ENCODE measurements at places on chromosomes 1 and 21.

DNA sequence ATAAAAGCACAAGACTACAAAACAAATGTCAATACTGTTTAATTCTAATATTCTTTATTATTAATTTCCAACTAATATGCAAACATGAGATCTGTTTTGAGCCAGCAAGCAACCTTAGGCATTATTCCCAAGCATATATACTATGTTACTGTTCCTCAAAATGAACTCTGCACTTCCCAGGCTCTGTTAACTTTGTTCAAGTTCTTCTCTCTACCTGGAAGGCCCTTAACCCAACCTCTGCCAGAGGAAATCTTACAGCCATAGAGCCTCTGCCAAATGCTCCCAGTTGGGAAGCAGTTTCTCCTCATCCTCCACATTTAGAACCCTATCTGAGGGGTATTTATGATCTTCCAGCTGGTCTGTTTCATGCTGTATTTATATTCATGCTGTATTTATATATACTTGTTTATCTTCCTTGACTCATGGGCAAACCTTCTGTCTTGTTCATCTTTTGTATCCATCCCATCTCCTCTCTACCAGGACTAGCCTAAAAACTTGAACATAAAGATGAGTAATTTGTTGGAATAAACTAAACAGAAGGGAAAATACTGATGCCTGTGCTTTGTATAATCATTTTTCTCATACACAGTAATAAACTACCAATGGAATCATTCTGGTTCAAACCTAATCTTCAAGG, 5.3 kb downstream of the IVNS1ABP start:
- no peak for DNase-seq

- DNase-seq, result no peak
Observed at GRCh38 chr1:238329671-238330070, 438.9 kb upstream of the ZP4 start.

- no peak for DNase-seq
Observed at GRCh38 chr1:100799954-100800612, 80.5 kb downstream of the VCAM1 start.

DNA sequence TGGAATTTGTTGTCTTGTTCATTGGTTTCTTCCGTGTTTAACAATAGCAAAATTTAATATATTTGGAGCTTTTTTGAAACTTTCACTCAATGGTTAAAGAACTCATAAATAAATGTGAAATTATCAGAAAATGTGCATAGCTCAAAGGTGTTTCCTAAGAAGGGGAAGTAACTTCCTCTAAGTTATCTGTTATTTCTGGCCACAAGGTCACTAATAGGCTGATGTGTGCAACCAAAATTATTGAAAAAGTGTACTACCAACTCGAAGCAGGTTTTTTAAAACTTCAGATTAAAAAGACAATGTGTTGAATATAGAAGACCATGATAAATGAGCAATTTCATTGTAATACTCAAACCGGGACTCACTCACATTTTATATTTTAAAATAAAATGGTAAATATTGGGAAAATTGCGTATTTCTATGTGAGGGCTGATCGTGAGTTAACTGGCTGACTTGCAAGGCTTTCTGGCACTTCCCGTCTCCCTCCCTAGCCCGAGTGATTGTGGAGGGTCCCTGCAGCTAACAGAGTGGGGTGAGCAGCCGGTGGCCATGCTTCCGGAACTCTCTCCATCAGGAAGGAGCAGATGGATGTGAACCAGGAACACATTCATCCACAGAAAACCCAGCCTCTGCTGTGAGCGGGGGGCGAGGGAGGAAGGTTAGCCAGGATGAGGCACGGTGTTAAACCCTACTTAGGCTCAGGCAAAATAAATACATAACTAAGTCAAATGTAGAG, 96.9 kb downstream of the ERG start:
- DNase-seq, result no peak

GRCh38 chr21:33158654-33159053, 71.1 kb upstream of the IFNAR2 start:
- no peak for DNase-seq

- DNase-seq, result no peak
Observed at GRCh38 chr1:66598670-66599069, 64.7 kb downstream of the SGIP1 start.

DNA sequence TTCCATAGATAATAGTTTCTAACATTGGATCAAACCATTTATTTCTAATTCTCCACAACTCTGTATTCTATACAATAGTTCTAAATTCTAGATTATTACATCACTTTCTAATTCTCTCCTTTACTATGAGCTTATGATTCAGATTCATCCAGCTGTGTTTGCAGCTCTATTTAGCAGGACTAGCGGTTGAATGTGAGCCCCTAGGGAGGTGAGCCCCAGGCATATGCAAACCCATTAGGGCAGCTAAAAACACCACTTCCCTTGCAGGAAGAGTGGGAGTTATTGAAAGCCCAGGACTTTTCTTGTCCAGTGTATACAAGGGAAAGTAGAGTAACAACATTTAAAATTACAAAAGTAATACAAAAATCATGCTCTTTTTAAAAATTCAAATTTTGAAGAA, 56.9 kb downstream of the KRTAP19-8 start:
- peak; percentile 16 for DNase-seq

DNA sequence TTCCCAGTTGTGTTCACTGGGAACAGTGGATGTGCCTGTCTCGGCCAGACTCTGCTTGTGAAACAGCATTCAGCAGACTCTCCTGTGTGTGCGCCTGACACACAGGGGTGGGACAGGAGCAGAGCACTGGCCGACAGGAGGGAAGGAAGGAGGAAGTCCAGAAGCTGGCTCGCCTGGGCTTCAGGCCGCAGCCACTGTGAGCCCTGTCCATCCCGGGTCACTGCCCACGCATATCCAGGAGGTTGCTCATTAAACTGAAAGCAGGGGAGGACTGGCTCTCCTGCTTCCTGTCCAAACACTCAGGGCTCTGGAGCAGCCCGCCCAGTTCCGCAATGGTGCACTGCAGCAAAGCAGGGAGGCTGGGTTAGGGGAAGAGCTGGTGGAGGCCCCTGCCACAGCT, 218.7 kb upstream of the VAMP3 start:
- DNase-seq, result no peak

DNA sequence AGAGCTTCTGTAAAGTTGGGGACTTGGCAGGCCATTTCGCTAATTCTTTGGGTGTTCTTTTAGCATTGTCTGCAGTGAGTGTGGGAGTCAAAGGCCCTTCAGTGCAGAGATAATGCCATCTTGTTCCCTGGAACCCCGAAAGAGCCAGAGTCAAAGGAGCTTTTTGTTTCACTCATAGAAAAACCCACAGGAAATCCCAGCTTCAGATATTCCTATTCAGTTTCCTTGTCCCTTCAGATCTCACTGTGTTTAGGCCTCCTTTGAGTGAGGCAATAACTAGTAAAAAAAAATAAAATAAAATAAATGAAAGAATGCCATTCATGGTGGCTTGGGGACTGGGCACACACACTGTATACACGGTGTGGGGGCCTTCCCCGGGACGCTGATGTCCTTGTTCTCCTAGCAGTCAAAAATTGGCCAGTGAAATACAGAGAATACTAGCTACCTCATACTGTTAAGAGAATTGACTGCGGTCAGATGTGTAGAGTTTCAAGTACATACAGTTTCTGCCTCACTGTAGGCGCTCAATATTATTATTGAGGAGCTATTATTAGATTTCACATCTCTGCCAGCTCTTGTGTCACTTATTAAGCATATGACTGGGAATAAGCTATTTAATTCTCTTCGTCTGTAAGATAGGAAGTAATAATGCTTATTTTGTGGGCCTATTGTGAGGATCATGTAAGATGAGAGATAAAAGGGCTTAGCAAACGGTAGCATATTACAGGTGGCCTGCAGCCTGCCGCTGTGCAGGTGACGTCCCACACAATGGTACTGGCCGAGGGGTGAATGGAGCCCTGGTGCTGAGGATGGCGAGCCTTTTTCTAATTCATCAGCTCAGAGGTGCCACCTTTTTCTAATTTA, 16.7 kb downstream of the DISC1 start:
- no peak for DNase-seq

GRCh38 chr1:230857077-230857476, 11.2 kb downstream of the C1orf198 start:
- DNase-seq, result no peak

DNA sequence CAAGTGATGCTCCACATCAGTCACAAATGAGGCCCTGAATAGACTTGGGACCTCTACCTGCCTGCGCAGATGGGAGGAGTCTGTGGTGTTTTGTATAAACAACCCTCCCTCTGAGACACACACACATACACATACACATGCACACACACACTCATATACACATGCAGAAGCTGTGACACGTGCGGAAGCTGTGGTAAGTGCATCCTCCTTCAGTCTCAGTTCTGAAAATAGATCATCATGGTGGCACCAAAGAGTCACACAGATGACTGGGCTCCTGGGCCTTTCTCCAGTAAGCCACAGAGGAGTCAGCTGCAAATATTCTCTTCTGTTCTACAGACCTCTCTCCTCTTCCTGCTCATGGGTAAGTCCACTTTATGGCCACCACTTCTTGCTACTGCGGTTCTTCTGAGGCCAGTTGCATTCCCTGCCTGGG, at the start of gene LY9:
TSS of gene LY9 (plus strand) at position 224 of the 433 bp plus-strand sequence. CDS start at position 238, 14 bp downstream.
- no peak for DNase-seq

DNA sequence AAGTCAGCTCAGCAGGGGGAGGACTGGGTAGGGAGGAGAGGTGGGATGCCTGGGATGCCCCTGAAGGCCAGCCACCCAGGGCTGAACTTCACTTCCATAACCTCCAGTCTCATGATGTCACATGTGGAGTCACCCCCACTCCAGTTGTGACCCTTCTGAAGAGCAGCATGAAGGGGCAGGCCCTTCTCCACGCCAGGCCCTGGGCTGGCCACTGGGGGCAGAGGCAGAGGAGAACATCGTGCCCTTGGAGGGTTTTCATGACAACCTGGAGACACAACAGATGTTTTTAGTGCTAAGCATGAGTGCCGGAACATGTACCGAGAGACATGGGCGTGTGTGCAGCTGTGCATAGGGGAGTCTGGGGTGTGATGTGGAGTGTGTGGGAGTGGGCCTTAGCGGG, 37.6 kb downstream of the FAAH start:
- DNase-seq, result no peak

DNA sequence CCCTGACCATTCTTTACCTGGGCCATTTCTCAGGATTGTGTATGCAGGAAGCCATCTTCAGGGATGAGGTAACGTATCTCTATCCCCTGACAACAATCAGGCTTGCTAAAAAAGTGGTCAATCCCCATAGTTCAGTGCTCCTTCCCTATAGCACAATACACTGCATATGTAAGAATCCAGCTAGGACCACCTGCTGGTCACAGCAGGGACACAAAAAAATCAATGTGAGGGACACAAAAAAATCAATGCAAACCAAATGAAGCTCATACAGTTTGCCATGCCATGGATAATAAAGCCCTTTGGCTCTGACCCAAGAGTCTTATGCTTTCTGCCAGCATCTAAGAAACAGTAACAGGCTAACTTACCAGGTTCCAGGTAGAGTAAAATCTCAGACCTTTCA, 16.3 kb downstream of the ACBD6 start:
- peak; percentile 43 for DNase-seq

DNA sequence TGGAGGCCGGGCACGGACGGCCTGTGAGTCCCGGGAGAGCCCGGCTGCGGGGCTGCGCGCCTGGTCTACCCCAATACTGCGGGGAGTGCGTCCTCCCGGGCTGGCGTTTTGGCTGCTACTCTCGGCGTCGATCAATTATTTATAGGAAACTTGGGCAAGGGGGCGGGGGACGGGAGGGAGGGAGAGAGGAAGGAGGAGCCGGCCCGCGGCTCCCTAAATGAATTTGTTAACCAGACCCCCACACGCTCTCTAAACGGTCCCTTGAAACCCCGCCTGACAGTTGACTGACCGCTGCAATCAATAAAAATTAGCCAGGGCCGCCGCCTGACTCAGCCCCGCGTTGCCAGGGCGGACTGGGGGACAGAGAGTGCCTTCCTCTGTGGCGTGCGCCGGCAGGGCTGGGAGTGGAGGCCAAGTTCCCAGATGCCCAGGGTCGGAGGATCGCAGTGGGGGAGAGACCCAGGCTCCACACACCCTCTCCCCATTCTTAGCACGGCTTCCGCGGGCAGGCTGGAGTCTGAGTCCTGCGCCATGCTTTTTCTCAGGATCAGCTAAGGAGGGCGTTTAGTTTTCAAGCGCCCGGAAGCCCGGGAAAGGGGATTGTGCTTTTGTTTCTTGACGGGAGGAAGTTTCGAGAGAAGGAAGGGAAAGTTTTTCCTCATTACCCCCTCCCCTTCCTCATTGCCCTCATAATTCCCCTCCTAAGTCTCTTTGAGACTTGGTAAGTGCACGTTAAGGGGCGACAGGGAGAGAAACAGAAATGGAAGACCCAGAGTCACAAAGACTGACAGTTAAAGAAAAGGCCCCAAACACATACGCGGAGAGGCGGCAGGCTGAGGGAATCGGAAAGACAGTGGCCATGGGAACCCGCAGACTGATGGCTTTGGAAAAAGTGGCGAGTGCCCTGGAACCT, 6.2 kb downstream of the PAX7 start:
- DNase-seq, result no peak

- no peak for DNase-seq
Observed at GRCh38 chr1:166905136-166905535, 29.1 kb upstream of the TADA1 start.

- peak; percentile 48 for DNase-seq
Observed at GRCh38 chr1:230167419-230167852, 100.4 kb downstream of the GALNT2 start.

DNA sequence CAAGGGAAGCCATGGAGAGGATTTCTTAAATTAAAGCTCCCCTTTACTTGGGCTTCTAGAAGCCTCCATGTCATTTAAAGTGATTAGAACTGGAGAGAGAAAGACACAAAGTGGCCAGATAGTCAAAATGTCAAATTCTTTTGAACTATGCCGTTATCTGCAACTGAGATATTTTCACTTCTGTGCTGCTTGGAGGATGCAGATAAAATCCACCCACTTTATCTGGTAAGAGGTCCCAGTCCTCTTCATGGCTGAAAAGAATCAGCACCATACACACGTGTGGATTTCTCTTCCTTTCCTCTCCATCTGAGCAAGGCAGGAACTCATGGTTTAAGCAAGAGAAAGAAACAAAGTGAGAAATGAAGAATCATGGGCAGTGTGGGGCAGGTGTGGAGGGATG, 276.9 kb upstream of the RUNX1 start:
- DNase-seq, result no peak
